ENCODE measurements at places on chromosomes 11 and 22.

GRCh38 chr22:49993649-49994360, 18.8 kb downstream of the IL17REL start:
- DNase-seq = no peak

GRCh38 chr11:93477684-93478234, 65.4 kb downstream of the SMCO4 start:
- DNase-seq = no peak

- DNase-seq = no peak
Measured at GRCh38 chr22:23072077-23072910, 2.0 kb downstream of the GNAZ start.

- DNase-seq = no peak
Measured at GRCh38 chr11:65592858-65593517, 2.6 kb downstream of the KCNK7 start.

DNA sequence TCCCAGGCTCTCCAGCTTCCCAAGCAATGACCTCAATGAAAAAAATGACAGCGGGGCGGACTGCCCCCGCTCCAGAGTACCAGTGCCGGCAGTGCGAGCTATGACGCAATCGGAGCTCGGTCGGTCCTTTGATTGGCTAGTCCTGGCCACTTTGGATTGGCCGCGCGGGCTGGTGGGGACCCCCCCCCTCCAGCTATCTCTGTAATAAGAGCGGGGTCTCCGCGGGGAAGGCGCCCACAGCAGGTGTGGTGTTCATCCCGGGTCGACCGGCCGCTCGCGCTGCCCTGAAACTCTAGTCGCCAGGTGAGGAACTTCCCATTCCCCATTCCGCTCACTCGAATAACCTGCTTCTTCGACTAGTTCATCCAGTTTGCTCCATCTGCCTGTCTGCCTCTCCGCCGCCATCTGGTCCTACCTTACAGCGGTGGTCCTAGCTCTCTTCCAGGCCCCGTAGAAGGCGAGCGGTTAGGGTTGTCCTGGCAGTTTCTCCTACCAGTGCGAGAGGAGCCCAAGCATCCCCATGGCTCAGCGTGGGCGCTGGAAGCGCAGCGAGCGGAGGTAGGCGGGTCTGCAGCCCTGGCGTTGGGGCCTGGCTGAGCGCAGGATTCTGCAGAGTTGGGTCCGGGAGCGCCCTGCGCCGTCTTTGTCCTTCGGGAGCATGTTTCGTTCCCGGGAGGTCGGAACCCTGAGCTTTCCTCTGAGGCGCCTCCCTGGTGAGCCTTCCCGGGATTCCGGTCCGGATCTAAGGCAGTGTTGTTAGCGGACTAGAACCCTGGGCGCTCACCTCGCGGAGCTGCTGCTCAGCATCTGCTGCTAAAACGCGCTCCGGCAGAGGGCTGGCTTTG, at the start of gene CALCB:
Gene CALCB (plus strand): TSS at position 233 of the 845 bp plus-strand sequence. CDS start 1,126 bp downstream, outside the sequence.
- no peak for DNase-seq

- DNase-seq = no peak
Measured at GRCh38 chr11:61280883-61281580, 14.1 kb downstream of the VWCE start.

GRCh38 chr22:17501679-17502285, 61.5 kb upstream of the SLC25A18 start:
- peak; percentile 10 for DNase-seq

GRCh38 chr11:94217705-94218104, 86.7 kb upstream of the IZUMO1R start:
- no peak for DNase-seq

- no peak for DNase-seq
Measured at GRCh38 chr11:7548659-7549274, 35.0 kb downstream of the PPFIBP2 start.

GRCh38 chr11:88164320-88164719, 10.9 kb downstream of the RAB38 start:
- no peak for DNase-seq

- DNase-seq = peak; percentile 44
Measured at GRCh38 chr11:32809313-32809712, 14.9 kb upstream of the CCDC73 start.

DNA sequence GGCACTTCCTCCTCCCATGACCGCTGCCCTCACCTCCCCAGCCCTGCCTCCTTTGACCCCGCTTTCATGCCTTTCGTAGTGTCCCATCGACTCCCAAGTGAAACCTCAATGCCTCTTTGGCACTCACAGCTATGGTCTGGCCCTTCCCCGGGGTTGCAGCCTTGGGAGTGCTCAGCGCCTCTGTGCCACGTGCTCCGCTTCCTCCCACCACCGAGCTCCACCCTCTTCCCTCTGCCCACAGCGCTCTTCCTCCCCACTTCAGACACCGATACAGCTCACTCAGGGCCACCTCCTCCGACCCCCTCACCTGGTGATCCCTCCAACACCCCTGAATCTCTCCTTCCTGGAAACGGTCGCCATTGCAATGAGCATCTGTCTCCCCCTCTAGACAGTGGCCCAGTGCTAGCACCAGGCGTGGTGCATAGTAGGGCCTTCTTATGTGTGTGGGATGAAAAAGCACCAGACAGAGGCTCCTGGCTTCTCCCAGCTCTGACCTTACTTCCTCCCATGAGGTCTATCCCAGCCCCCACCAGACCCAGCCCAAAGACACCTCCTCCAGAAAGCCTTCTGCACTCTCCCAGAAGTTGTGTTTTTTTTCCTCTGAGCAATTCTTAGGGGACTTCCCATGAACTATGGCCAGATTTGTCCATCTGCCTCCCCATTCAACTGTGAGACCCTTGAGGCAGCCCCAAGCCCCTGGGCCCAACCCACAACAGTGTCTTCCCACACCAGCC, 16.4 kb upstream of the SCGB1A1 start:
- DNase-seq = no peak

- DNase-seq = no peak
Measured at GRCh38 chr11:107018219-107018901, at the start of gene GUCY1A2. Gene GUCY1A2 (minus strand): TSS chr11:107018476. CDS start chr11:107018055, 421 bp downstream.

DNA sequence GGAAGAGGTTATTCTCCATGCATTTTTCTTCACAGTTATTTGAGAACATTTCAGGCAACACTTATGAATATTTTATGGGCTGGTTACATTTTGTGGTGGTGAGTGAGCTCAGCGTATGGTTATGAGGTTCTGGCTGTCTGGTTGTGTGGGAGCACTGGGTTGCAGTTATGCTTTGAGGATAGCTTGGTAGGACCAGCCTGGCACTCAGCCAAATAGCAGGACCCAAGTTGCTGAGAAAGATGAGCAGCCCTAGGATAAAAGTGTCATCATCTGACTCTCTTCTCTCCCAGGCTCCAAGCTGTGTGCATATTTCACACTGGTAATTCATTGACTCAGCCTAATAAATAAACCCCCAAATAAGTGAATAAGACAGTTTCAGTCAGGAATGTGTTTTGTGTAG, 8.1 kb upstream of the SRSF8 start:
- DNase-seq = no peak

- no peak for DNase-seq
Measured at GRCh38 chr11:64384028-64384737, 25.2 kb downstream of the RPS6KA4 start.

GRCh38 chr11:13297917-13298356, 20.3 kb downstream of the BMAL1 start:
- DNase-seq = no peak

DNA sequence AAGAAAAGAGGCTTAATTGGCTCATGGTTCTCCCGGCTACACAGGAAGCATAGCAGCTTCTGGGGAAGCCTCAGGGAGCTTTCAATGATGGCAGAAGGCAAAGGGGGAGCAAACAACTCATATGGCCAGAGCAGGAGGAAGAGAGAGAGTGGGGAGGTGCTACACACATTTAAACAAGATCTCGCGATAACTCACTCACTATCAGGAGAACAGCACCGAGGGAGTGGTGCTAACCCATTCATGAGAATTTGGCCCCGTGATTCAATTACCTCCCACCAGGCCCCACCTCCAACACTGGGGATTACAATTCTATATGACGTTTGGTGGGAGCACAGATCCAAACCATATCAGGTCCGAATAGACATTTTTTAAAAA, 41.7 kb upstream of the APLNR start:
- DNase-seq = no peak

DNA sequence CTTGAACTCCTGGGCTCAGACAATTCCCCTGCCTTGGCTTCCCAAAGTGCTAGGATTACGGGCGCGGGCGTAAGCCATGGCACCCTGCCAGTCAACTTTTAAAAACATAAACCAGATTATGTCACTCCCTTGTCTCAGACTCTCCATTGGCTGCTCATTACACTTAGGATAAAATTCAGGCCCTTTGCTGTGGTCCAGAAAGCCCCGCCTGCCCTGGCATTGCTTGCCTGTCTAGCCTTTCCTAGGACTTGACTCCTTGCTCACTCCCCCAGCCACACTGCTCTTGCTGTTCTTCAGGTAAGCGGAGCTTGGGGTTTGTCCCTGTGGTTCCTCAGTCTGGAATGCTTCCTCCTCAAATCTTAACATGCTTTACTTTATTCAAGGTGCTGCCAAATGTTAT, 30.5 kb downstream of the DIXDC1 start:
- no peak for DNase-seq

GRCh38 chr11:110349138-110349996, 53.0 kb upstream of the RDX start:
- peak; percentile 55 for DNase-seq

GRCh38 chr11:117855912-117856651, 20.4 kb downstream of the FXYD6 start:
- no peak for DNase-seq

GRCh38 chr11:15650105-15650938, 535.6 kb downstream of the INSC start:
- peak; percentile 60 for DNase-seq

GRCh38 chr11:125346179-125346530, 149.9 kb downstream of the FEZ1 start:
- no peak for DNase-seq

GRCh38 chr11:34464591-34465051, 25.9 kb downstream of the CAT start:
- DNase-seq = no peak

- no peak for DNase-seq
Measured at GRCh38 chr11:132785878-132786277, 746.4 kb downstream of the OPCML start.

DNA sequence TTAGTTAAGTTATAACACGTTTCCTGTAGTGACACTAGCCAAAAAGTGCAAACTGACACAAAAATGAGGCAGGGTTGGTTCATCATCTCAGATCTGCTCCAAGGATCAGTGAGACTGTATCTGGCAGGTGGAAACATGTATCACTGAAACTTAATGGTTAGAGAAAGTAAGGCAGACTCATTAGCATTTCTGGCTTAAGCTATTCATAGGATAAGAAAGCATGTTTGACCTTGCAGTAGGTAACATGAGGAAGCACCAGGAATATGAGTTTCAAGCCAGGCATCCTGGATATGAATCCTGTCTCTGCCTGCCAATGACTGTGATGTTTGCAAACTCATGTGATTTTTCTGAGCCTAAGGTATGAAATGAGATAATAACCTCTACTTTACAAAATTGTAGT, 732.1 kb downstream of the NELL1 start:
- no peak for DNase-seq

DNA sequence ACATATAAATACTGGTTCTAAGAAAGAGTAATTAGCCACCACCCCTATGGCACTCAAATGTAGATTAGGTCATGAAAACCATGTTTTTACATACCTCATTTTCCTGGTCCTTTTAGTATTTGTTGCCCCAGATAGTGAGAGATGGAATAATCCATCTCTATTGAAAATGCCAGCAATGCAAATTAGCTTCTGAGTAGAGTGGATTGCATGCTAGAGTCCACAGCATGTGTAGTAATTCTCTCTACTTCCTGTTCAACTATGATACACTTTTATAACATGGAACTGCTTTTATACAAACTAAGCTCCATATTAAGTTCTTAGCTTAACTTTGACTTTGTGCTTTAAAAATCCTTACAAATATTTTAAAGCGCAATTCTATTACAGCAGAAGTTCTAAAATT, 73.2 kb downstream of the TRPC6 start:
- DNase-seq = no peak

- no peak for DNase-seq
Measured at GRCh38 chr11:38043060-38043459, 1445.0 kb upstream of the RAG2 start.

- no peak for DNase-seq
Measured at GRCh38 chr22:29813563-29813962, 24.5 kb downstream of the ASCC2 start.

DNA sequence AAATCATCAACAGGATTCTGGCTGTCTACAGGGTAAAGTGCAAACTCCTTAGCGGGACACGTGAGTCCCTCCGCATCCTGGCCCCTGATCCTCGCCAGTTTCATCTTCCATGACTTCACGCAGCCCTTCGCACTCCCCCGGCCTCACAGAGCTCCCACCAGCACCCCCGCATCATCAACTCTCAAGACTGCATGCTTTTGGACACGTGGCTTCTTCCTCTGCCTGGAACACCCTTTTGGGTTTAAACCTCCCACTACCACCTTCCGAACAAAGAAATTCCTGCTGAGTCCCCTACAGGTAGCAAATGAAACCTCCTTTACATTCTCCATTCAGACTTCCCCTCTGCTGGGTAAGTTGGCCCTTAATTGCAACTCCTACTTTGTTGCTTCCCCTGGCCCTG, 12.6 kb upstream of the EIF3M start:
- no peak for DNase-seq

DNA sequence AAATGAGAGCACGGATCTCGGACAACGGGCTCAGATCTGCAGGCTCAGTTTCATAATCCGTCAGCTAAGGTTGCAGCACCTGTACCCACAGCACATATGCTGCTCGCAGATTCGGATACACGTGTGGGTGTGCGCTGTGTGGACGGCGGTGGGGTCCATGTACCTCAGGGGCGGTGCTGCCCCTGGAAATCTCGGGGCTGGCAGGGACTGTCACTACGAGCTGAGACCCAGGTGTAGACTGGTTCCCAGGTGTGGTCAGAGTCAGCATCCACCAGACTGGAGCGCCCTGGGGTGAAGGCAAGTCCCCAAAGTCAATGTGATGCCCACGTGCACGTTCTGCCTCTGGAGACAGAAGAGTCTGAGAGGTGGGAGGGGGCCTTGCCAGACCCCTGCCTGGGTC, 989.3 kb downstream of the BRD1 start:
- no peak for DNase-seq

- DNase-seq = no peak
Measured at GRCh38 chr11:104645261-104646222, 252.7 kb downstream of the CASP12 start.

GRCh38 chr11:59611570-59612565, 3.7 kb downstream of the OSBP start:
- DNase-seq = no peak

DNA sequence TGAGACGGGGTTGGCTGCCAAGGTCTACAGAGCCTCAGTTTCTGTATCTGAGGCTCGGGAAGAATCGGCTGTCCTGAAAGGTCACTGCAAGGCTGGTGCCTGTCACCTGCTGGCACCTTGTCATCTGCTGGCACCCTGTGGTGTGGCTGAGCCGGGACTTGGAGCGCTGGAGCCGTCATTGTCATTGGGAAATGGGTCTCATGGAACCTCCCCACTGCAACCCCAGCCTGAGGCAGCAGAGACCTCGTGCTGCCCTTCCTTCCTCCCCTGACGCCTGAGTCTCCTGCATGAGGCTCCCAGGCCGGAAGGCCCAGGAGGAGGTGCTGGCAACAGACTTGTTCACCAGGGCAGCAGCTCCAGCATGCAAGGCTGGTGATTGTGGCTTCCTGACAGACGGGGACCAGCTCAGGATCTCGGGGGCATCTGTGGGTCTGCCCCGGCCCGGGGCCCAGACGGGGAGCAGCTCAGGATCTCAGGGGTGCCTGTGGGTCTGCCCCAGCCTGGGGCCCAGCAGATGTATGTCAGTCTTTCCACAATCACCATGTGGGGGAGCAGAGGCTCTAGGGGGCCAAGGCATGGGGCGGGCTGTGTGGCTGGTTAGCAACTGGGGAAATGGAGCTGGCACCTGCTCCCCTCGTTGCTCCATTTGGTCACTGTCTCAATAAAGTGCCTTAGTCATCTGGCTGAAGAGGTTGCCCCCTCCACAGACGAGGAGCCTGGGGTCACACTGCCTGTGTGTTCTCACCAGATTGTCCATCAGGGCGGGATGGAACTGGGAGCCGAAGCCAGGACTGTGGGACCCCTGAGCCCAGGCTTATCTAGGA, 668.7 kb downstream of the BRD1 start:
- DNase-seq = no peak
